ENCODE measurements at places on chromosomes 4 and X.

DNA sequence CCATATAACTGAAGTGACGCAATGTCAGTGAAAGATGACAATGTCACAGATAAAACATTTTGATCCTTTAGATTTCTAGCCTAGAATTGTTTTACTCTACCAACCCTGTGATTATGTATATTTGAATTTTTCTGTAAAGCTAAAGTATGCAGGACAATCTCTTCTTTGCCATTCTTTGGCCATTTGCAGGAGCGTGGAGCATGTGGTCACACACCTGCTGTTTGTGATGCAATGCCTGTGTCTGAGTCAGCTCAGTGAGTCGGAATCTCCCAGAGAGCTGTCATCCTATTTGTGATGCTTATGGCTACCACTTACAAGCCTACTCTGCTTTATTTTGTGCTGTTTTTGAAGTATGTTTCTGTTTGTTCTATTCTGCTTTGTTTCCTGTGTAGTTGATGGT lies 214.5 kb downstream of the NAF1 start:
- H3K36me3 ChIP-seq: no peaks in the 10 kb centered on the region
- H3K27me3 ChIP-seq: no peaks in the 10 kb centered on the region
- H3K27ac ChIP-seq: no peak overlapping the region
- H3K4me1 ChIP-seq: no peaks in the 10 kb centered on the region

DNA sequence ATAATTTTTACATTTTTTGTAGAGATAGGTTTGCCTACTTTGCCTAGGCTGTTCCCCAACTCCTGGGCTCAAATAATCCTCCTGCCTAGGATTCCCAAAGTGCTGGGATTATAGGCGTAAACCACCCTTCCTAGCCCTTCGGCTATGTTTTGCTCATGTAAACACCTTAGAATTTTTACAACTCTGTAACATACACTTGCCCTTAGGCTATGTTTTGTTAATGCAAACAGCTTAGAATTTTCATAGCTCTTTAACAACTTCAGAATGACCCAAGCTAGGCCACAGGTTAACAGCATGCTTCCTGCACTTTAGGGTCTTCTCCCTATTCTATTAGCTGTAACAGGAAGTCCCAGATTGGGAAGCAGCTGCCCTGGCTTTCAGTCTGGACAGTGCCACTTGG lies 24.2 kb downstream of the KLHL15 start:
- H3K27ac ChIP-seq: no peak overlapping the region
- no peaks in the 10 kb centered on the region for H3K27me3 ChIP-seq
- H3K4me3 ChIP-seq: no peak overlapping the region

- H3K4me3 ChIP-seq: no peak overlapping the region
- H3K27me3 ChIP-seq: no peaks in the 10 kb centered on the region
- no peak overlapping the region for H3K27ac ChIP-seq
- no peaks in the 10 kb centered on the region for H3K4me1 ChIP-seq
Observed at GRCh38 chr4:106414366-106414765, 45.8 kb upstream of the GIMD1 start.

- no peaks in the 10 kb centered on the region for H3K4me1 ChIP-seq
- H3K4me3 ChIP-seq: no peak overlapping the region
- no peak overlapping the region for H3K27ac ChIP-seq
- DNase-seq: no peak
- H3K36me3 ChIP-seq: peaks cover 6% of the 10 kb centered on the region
Observed at GRCh38 chr4:87068583-87069021, 133.8 kb downstream of the AFF1 start.

DNA sequence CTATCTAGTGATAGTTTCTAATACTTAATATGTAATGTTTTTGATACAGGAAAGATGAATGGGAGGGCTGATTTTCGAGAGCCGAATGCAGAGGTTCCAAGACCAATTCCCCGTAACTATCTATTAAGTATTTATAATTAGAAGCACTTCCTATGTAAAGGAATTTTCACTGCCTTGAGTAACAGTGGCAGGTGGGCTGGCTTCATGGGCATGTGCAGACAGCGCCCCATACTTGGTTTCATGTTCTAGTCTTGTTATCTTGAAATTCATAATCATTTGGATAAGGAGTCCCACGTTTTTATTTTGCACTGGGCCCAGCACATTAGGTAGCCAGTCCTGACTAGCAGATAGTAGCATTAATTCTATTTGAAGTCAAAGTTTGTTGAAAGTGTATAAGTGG lies 1.7 kb downstream of the OCIAD1 start:
- peaks cover 13% of the 10 kb centered on the region for H3K4me1 ChIP-seq
- H3K27ac ChIP-seq: no peak overlapping the region
- no peaks in the 10 kb centered on the region for H3K27me3 ChIP-seq

GRCh38 chr4:134935320-134935719 lies 733.7 kb upstream of the PABPC4L start:
- no peaks in the 10 kb centered on the region for H3K27me3 ChIP-seq
- no peaks in the 10 kb centered on the region for H3K36me3 ChIP-seq
- no peak for DNase-seq
- no peak overlapping the region for H3K4me3 ChIP-seq

DNA sequence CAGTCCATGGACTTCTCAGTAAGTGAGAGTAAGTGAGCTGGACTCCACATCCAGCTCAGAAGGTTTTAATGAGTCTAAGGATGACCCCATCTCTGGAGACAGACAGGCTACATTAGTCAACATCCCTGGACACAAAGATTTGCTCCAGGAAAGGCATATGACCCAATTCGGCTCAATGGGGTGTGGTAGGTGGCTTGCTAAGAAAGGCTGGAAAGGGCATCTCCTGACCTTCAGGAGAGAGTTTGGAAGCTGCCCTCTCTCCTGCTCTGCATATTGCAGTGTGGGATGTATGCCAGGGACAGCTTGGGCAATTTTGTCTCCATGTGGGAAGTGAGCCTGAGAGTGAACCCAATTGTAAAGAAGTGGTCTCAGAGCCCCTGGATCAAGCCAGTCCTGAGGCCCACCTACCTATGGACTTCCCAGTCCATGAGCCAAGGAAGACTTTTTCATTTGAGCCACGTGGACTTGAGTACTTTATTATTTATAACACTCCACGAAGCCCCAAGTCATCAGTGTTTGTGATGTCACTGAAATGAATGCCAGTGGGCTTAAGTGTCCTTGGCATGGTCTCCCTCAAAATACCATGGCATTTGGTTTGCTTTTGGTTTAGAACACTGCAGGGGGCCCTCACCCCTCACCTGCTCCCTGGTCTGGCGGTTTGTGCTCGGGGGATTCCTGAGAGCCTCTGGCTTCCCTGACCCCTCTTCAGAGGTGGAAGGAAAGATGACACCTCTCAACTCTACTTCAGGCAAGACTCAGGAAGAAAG lies 10.4 kb upstream of the ABLIM2 start:
- no peaks in the 10 kb centered on the region for H3K36me3 ChIP-seq
- no peak overlapping the region for H3K4me3 ChIP-seq
- H3K4me1 ChIP-seq: peaks cover 11% of the 10 kb centered on the region
- H3K27ac ChIP-seq: no peak overlapping the region
- no peak for DNase-seq
- H3K27me3 ChIP-seq: peaks cover 9% of the 10 kb centered on the region

DNA sequence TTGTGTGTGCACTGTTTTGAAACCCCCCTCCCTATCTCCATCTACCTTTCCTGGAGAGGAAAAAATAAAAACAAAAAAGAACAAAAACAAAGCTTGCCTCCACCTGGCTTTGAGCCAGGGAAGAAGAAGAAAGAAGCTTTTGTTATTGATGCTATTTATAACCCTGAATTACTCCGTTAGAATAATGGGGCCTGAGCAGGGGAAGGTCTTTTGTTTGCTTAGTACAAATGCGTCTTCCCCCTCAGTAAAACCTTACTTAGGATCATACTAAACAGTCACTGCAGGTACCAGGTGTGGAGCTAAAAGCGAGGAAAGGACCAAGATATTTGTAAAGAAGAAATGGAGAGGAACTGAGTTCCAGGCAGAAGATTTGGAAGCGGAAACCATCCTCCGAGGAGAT lies 352.1 kb downstream of the KCNIP4 start:
- no peaks in the 10 kb centered on the region for H3K4me1 ChIP-seq
- H3K27ac ChIP-seq: no peak overlapping the region
- no peaks in the 10 kb centered on the region for H3K27me3 ChIP-seq
- H3K36me3 ChIP-seq: no peaks in the 10 kb centered on the region
- no peak for DNase-seq

GRCh38 chrX:154019061-154019621 lies 561 bp downstream of the IRAK1 start:
- H3K4me1 ChIP-seq: peaks cover 40% of the 10 kb centered on the region
- DNase-seq: no peak
- peaks cover 27% of the 10 kb centered on the region for H3K36me3 ChIP-seq
- H3K27ac ChIP-seq: peak overlapping the region; percentile 61
- H3K27me3 ChIP-seq: no peaks in the 10 kb centered on the region
- H3K4me3 ChIP-seq: peak overlapping the region; percentile 57

DNA sequence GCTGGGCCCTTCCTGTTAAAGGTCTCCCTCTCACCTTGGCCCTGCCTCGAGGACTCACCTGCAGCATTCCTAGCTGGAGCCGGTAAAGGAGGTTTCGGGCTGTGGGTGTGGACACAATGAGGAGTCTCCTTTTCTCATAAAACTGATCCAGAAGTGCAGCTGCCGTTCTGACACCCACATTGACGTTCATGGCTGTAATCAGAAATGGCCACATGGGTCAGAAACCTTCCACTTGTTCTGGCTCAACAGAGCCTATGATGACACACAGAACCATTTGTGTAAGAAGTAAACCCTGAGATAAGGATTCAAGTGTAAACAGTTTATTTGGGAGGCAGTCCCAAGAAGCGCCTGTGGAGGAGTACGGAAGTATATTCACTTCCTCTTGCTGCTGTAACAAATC lies 63.8 kb downstream of the SRPX start:
- no peak overlapping the region for H3K27ac ChIP-seq
- no peaks in the 10 kb centered on the region for H3K27me3 ChIP-seq
- no peaks in the 10 kb centered on the region for H3K4me1 ChIP-seq
- H3K4me3 ChIP-seq: no peak overlapping the region

GRCh38 chr4:108352664-108353308 lies 184.1 kb upstream of the LEF1 start:
- H3K27me3 ChIP-seq: no peaks in the 10 kb centered on the region
- no peak overlapping the region for H3K27ac ChIP-seq
- H3K4me3 ChIP-seq: no peak overlapping the region
- H3K4me1 ChIP-seq: peaks cover 26% of the 10 kb centered on the region
- DNase-seq: no peak
- no peaks in the 10 kb centered on the region for H3K36me3 ChIP-seq

DNA sequence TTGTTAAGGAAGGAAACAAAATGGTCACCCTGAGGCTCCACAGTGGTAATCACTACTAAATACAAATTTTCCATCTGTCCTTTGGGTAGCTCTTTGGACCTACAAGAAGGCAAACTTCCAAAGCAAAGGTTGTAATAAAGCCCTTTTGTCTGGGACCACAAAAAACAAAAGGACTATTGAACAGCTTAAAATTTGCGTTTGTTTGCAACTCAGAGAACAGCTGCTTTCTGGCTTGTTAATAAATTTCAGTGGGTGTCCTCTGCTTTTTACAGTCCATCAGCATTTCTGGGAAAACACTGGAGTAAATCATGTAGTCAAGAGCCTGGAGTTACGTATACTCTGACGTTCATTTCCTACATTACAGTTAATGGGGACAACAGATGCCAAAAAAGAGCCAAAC lies 439.7 kb upstream of the DIAPH2 start:
- no peak overlapping the region for H3K27ac ChIP-seq
- H3K4me3 ChIP-seq: no peak overlapping the region
- DNase-seq: no peak
- H3K36me3 ChIP-seq: no peaks in the 10 kb centered on the region
- no peaks in the 10 kb centered on the region for H3K27me3 ChIP-seq

DNA sequence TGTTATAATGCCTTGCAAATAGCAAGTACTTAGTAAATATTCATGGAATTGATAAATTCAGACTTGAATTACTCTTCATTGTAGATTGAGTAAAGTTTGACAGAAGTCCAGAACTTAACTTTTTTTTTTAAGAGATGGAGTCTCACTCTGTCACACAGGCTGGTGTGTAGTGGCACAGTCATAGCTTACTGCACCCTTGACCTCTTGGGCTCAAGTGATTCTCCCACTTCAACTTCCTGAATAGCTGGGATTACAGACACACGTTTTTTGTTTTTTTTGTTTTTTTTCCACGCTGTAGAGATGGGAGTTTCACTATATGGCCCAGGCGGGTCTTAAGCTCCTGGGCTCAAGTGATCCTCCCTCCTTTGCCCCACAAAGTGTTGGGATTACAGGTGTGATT lies 32.1 kb downstream of the UBE2K start:
- no peaks in the 10 kb centered on the region for H3K27me3 ChIP-seq
- no peak for DNase-seq
- peaks cover 5% of the 10 kb centered on the region for H3K4me1 ChIP-seq

- H3K36me3 ChIP-seq: no peaks in the 10 kb centered on the region
- no peaks in the 10 kb centered on the region for H3K4me1 ChIP-seq
- no peak overlapping the region for H3K27ac ChIP-seq
- H3K4me3 ChIP-seq: no peak overlapping the region
Observed at GRCh38 chrX:111829345-111829744, 46.6 kb upstream of the TRPC5OS start.

GRCh38 chr4:39961311-39961877 lies 16.3 kb downstream of the PDS5A start:
- H3K4me1 ChIP-seq: peaks cover 33% of the 10 kb centered on the region
- DNase-seq: no peak
- H3K4me3 ChIP-seq: no peak overlapping the region
- H3K27me3 ChIP-seq: no peaks in the 10 kb centered on the region
- H3K27ac ChIP-seq: no peak overlapping the region
- peaks cover 13% of the 10 kb centered on the region for H3K36me3 ChIP-seq

DNA sequence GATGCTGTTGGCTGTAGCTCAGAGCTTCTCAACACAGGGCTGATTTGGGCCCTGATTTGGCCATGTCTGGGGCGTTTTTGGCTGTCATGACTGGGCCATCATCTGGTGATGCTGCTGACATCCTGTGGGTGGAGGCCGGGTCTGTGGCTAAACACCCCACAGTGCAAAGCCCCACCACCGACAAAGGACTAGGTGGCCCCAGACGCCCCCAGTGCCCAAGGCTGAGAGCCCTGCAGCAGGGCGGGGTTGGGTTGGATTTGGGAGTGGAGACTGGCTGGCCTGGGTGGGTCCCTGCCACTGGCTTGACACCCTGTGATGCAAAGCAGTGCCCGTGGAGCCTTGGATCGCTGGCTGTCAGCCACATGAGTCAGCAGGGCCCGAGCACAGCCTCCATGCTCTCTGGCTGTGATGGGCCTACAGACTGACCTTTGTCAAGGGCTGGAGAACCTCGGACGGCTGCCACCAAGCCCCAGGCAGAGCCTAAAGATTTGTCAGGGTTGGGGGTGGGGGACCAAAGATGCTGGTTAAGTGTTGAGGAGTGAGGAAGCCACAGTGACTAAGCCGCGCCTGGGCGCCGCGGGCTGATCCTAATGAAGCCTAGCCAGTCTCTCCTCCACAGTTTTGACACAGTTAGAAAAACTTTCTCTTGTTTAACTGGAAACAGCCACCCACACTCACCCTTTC lies 28.3 kb downstream of the CYTL1 start:
- H3K4me1 ChIP-seq: no peaks in the 10 kb centered on the region
- H3K27ac ChIP-seq: no peak overlapping the region
- H3K4me3 ChIP-seq: no peak overlapping the region
- peaks cover 3% of the 10 kb centered on the region for H3K27me3 ChIP-seq
- no peak for DNase-seq
- H3K36me3 ChIP-seq: no peaks in the 10 kb centered on the region

DNA sequence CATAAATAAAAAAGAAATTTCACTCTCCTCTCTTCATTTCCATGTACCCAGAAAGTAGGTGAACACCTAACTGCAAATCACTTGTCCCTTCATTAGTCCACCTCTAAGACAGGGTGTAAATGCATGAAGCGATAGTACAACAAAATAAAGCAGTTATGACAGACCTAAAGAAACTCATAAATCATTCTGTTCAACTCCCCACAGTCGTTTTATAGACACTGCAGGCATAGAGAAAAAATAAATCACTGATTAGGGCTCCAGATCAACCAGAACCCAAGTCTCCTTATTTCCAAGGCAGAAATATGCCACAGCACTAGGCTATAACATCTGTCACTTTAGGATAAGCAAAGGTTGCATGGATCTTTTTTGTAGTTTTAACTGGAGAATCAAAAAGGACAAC lies 3.0 kb downstream of the RASGEF1B start:
- H3K4me1 ChIP-seq: peaks cover 31% of the 10 kb centered on the region
- H3K36me3 ChIP-seq: no peaks in the 10 kb centered on the region
- no peak for DNase-seq
- no peak overlapping the region for H3K4me3 ChIP-seq
